NCI-H2227 treated with DMSO at 0.1 percent for 48 hours (cell line): ENCODE measurements at places on chromosomes 2 and 18.

DNA sequence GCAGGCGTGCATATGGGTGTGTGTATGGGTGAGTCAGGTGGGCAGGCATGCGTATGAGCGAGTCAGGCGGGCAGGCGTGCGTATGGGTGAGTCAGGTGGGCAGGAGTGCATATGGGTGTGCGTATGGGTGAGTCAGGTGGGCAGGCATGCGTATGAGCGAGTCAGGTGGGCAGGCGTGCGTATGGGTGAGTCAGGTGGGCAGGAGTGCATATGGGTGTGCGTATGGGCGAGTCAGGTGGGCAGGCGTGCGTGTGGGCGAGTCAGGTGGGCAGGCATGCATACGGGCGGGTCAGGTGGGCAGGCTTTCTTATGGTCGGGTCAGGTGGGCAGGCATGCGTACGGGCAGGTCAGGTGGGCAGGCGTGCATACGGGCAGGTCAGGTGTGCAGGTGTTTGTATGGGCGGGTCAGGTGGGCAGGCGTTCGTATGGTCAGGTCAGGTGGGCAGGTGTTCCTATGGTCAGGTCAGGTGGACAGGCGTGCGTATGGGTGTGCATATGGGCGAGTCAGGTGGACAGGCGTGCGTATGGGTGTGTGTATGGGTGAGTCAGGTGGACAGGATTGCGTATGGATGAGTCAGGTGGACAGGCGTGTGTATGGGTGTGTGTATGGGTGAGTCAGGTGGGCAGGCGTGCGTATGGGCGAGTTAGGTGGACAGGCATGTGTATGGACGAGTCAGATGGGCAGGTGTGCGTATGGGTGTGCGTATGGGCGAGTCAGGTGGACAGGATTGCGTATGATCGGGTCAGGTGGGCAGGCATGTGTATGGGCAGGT lies 28.7 kb upstream of the KLF11 start:
- no peak for DNase-seq

DNA sequence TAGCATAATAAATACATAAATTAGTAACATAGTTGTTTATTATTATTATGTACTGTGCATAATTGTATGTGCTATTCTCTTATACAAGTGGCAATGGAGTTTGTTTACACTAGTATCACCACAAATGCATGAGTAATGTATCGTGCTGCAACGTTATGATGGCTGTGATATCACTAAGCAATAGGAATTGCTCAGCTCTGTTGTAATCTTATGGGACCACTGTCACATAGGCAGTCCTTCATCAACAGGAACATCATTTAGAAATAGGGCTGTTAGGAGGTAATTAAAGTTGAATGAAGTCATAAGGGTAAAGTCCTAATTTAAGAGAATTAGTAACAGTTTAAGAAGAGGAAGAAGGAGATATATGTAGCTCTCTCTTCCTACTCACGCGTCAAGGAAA lies 33.8 kb downstream of the TEX51 start:
- DNase-seq = no peak

DNA sequence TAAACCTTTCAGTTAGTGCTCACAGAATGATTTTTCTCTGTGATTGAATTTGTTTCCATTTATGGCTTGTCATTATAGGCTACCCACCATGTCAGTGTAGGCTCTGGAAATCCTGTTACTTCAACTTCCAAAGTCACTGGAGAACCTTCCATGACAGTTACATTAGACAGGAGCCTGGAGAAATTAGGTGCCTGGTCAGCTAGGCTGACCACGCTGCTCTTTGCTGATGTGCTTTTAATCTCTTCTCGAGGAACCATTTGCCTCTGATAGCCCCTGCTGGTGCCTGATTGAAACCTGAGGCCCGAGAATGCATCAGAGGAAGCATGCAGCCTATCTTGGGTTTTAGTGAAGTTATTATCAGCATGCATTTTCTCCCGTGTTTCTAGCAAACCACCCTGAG lies 29.6 kb upstream of the TTN start:
- no peak for DNase-seq

- peak; percentile 82 for DNase-seq
Measured at GRCh38 chr2:111121828-111122630, 1.3 kb downstream of the BCL2L11 start.

DNA sequence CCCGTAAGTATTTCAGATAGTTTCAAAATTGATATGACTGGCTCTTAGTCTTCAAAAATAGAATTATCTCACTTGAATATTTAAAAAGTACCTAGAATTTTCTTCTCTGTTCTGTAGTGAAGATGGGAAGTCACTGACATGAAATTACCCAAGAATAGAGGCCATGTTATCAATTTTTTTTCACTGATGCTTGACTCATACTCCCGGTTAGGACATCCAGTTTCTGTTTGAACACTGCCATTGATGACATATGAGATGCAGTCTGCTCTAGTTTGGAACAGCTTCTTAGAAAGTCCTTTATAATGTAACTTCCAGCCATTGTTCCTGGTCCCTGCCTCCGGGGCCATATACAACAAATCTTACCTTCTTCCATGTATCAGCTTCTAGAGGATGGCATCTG lies 26.0 kb downstream of the MAP3K20 start:
- DNase-seq = no peak

GRCh38 chr2:98759827-98760625 lies 29.1 kb upstream of the MGAT4A start:
- no peak for DNase-seq

GRCh38 chr2:86025229-86025820 lies 80.4 kb downstream of the POLR1A start:
- DNase-seq = no peak

- DNase-seq = peak; percentile 20
Measured at GRCh38 chr18:46324087-46324955, 220.1 kb downstream of the HAUS1 start.

- DNase-seq = no peak
Measured at GRCh38 chr18:40055262-40055661, 1899.8 kb upstream of the PIK3C3 start.

DNA sequence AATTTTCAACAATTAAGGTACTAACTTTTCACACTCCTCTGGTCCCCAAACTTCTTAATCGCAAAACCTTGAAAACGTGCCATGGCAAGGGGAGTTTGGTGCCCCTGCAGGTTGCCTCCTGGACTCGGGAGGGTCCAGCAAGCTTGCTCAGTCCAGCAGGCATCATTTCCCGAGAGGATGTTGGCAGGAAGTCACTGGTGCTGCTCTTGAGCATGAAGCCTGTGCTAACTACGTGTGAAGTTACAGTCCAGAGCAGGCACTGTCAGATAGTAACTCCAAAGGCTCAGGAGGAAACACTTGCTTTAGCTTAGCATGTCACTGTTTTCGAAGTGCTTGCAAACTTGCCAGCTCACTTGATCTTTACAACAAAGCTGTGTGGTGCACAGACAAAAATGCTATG lies 215.4 kb downstream of the MYCN start:
- no peak for DNase-seq

GRCh38 chr18:14958701-14959100 lies 210.7 kb downstream of the ANKRD30B start:
- DNase-seq = no peak

- DNase-seq = no peak
Measured at GRCh38 chr2:75074708-75075107, 116.3 kb downstream of the POLE4 start.

GRCh38 chr2:179455824-179456223 lies 191.2 kb upstream of the SESTD1 start:
- no peak for DNase-seq

- no peak for DNase-seq
Measured at GRCh38 chr2:56232912-56233311, 49.1 kb downstream of the CCDC85A start.

GRCh38 chr2:138333677-138334076 lies 167.9 kb upstream of the SPOPL start:
- no peak for DNase-seq

GRCh38 chr2:145258903-145259579 lies 739.1 kb upstream of the ZEB2 start:
- DNase-seq = no peak

DNA sequence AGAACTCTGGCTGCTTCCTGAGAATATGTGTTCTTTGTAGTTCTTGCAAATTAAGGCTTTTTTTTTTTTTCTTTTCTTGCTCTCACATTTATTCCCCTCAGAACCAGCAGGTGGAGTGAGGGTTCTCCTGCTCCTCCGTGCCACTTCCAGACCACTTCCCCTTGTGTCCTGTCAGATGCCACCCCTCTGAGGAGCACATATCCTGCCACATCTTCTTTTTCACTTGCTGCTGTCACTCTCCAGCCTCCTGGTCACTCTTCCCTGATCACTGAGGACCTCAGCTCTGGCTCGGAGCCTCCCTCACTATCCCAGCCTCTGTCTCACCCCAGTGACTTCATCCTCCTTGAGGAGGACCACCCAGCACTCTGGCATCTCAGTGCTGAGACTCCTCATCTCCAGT lies 100.5 kb downstream of the TACR1 start:
- DNase-seq = peak; percentile 19

DNA sequence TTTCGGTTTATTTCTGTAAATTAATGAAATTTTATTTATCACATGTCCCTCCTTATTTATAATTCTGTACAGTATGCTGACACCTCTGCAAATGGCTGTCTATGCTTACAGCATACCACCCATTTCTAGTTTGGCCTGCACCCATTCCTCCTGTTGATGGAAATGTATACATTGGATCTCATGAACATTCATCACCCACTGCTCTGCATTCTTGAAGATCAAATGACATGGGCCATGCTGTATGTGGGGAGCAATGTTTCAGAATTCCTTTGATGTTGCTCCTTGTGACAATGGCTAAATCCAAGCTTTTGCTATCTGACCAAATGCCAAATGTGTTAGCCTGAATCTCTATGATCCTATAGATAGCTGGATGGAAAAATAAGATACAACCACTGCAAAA lies 55.3 kb upstream of the ITGB6 start:
- no peak for DNase-seq

DNA sequence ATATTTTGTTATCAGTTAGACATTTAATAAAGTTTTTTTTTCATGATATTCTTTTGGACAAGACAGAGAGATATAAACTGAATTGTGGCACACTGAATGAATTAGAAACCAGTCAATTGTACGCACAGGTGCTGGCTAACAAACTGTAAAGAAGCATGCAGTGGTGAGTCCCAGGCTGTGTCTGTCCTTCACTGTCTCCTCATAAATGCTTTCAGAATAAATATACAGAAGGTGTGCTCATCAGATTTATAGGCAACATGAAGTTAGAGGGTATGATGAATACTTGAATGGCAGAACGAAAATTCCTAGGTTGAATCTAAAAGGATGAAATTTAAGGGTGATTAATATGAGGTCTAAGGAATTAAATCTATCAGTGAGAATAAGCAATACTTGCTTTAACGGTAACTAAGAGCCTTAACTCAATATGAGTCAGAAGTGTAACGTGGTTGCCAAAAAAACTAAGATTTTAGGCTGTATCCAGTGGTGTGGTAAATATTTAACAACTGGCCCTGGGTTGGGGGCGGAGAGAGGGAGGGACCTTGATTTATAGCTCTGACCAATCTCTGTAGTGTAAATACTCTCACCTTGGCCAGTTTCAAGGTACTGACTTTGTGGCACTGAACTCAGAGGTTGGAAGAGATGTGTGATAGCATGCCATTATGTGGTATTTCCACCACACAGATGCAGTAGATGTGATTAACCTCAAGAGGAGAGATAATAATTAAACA lies 41.9 kb upstream of the AAK1 start:
- no peak for DNase-seq
